Inflammatory macrophage (primary cell): ENCODE measurements at places on chromosomes 2 and 18.

DNA sequence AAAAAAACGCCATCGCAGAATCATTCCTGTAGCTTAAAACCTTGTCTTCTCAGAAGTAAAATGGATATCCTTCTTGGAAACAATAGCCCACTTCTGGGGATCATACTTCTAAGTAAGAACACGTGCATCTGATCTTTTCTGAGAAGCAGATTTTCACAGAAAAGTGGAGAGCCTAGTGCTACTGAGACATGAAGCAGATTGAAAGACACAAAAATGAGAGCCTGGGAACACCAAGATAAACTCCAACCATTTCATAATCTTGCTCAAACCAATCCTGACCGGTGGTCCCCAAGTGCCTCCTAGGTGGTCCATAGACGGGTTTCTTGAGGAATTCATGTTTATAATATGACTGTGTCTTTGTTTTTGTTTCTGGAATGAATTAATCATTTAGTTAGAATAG, 191.2 kb downstream of the IRS1 start:
- DNase-seq: no peak

DNA sequence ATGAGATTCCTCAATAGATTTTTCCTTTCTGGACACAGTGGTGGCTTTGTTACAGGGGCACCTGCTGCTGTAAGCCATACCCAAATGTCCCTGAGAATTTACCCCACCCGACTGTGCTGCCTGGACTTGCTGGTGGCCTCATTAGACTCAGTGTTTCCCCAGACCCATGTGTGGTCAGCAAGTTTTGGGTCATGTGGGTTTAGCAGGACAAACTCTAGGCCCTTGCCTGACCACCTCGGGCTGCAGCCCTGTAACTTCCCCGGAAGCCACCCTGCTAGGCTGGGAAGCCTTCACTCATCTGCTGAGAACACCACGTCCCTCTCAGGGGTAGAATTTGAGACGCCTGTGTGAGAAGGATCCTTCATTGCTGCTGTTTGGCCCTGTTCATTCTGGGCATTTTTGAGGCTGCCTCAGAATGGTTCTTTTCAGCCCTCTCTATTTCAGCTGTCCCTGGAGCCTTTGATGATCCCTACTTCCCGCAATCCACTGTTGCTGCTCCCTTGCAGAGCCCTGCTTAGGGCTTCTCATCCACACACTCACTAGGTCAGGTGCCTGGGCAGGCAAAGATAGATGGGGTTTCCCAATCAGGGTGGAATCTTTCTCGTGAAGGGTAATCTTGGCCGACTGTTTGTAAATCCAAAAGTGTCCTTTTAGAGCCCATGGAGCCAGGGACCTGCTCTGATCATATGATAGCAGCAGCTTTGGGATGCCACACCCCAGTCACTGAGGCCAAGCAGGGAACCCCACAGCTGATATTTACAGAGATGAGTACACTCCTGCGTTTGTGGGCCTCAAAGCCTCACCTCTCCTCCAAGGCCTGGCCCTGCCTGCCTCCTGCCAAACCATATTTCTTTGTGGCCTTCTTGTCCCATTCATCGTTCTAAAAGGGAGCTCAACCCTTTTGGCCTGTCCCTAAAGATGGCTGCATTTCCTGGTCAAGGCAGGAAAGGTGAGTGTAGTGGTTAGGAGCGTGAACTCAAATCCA, 6.7 kb downstream of the EHD3 start:
- no peak for DNase-seq

GRCh38 chr2:59779571-59779970, 773.9 kb downstream of the BCL11A start:
- no peak for DNase-seq

DNA sequence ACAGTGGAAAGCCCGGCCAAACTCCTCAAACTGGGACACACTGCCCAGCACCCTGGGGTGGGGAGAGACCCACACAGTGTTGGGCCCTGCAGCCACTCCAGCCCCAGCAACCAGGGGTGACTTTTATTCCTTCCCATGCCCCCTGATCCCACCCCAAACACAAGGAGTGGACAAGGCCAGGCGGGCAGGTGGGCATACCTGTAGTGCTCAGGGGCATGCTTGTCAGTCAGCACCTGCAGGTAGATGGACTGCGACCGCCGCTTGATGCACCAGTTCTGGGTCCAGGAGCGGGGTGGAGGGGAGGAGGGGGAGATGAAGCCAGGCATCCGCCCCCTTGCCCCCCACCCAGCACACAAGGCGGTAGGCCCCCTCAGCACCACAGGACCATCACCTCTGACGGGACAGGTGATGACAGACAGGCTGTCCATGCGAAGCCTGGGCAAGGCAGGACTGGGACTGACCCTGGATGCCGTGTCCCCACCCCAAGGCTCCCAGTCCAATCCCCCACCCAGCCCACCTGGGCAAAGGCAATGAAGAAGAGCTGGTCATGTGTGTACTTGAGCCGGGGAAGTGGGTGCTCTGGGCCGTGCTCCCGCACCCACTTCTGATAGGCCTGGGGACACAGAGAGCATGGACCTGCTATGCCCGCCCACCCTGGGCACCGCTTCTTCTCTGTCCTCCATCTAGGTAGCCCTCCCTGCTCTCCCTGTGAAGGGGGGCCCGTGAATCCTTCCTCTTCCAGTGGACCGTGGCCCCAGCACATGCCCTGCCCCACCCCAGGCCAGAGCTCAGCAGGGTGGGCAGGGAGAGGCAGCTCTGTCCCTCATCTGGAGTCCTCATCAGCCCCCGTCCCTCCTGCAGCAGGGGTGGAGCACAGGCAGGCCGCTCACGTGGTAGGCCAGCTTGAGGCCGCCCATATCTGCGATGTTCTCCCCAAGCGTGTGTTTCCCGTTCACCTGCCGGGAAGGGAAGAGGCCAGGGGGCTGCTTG, 7.1 kb downstream of the ECEL1 start:
- no peak for DNase-seq

GRCh38 chr2:143906850-143907249, 613.1 kb downstream of the ZEB2 start:
- no peak for DNase-seq

GRCh38 chr2:75892490-75892889, 181.8 kb upstream of the GCFC2 start:
- no peak for DNase-seq

GRCh38 chr18:59704146-59704545, 6.9 kb upstream of the CCBE1 start:
- no peak for DNase-seq

GRCh38 chr2:158184001-158184400, 82.3 kb downstream of the UPP2 start:
- no peak for DNase-seq

GRCh38 chr2:181891258-181891965, at the start of gene ITPRID2:
Gene ITPRID2 (plus strand): TSS chr2:181891730. CDS start chr2:181892067, 337 bp downstream.
- DNase-seq: peak; percentile 95

- peak; percentile 96 for DNase-seq
Measured at GRCh38 chr2:68828887-68829708, 42.1 kb downstream of the BMP10 start.

DNA sequence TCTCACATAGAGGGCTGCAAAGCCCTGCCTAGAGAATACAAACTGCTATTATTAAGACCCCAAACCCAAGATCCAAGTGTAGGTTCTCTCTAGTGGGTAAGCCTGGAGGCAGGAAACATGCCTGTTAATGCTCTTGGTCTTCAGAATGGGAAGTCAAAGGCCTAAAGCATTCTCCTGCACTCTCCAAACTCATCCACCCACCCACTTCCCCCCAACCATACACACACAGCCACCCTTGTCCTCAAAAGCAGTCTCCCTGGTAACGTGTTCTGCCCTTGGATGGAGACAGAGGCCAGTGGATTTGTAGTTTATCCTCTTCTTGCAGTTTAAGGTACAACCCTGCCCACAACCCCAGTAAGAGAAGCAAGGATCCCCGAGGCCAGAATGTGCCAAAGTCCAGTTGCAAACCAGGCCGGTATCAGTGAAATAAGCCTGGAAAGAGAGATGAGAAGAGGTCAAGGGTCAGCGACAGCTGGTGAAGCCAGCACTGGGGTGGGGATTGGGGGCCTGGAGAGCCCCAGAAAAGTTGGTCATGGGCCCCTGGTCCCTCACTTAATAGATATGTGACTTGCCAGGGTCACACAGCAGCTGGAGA, 23.0 kb downstream of the TMEM247 start:
- DNase-seq: peak; percentile 61

DNA sequence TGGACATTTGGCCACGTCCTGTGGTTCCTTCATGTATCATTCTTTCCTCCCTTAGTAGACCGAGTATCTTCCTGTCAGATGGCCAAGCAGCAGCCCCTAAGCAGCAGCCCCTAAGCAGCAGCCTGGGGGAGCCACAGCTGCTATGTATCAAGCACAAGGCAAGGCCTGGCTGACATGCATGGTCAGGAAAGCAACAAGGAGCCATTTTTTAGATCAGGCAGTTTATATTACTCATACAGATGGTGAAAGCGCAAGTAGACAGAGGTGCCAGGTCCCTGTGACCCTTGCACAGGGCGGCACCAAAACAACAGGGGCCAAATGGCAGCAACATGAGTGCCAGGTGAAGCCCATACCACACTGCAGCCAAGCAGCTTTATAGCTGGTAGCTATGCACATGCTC, 22.1 kb downstream of the CHCHD5 start:
- no peak for DNase-seq

GRCh38 chr18:3972291-3972930, 482.7 kb downstream of the DLGAP1 start:
- no peak for DNase-seq

DNA sequence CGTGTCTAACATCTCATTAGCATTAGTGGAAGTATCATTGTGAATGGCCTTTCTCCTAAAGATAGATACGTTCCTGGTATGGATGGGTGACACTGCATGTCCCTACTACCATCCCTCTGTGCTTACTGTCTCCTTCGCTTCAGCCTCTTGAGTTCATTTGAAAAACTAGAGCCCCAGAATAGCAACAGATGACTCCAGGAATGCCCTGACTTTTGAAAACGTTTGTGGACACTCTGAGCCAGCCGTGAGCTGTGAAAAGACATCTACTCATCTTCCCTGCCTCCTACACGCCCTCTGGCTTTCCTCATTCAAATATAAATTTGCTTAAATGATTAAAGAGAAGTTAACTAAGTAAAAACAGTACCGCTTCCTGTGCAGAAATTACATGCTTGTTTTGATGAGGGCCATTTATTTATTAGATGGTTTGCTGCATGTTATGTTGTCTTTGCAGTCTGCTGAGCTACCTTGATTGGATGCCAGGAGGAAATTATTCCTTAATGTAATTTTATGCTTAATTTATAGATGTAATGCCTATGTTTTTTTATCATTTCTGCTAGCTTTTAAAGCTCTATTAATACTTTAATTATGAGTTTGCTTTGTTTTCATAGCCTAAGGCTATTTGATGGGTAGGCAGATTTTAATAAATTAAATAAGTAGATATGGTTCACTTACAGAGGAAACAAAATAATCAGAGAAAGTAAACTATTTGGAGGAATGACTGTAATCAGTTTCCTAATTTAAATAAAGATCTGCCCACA, 32.1 kb upstream of the MYO3B start:
- DNase-seq: no peak

DNA sequence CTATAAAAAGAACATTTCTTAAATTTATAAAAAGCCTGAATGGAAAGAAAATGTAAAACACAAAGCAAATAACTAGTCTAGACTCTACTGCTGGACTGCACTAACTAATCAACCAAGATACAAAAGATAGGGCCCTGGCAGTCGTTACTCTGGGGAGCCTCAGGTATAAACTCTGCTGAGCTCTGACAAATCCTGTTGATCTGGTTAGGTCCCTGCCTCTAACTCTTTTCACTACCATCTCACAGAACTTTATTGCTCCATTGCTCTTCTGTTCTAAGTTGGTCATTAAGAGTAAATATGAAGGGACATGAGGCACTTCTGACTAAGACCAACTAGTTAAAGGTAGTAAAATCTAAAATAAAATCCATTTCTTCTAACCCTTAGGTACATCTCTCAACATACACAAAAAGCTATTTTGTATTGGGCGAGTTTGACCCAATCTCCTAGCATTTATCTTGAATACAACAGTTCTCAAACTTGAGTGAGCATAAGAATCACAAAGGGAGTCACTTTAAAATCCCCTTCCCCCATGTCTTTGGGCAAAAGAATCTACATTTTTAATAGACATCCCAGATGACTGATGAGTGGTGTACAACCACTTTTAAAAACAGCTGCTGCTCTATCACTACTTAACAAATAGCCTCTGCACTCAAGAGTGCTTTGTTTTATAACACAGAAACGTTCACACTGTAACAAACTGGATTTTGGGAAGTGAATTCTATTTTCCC, 2.5 kb downstream of the CHN1 start:
- no peak for DNase-seq

DNA sequence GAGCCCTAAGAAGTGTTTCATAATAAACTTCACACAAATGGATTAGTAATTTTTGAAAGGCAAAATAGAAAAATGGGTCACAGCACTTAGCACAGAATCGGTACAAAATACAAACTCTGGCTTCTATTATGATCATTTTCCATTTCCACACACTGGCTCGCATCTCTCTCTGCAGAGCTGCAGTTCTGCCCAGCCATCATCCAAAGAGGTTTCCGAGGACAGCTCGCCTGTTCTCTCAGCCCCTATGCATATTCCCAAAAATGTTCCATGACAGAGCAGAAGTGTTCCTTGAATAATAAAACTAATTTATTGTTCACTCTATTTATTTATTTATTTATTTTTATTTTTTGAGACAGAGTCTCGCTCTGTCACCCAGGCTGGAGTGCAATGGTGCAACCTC, 115.6 kb downstream of the AP1S3 start:
- DNase-seq: no peak

DNA sequence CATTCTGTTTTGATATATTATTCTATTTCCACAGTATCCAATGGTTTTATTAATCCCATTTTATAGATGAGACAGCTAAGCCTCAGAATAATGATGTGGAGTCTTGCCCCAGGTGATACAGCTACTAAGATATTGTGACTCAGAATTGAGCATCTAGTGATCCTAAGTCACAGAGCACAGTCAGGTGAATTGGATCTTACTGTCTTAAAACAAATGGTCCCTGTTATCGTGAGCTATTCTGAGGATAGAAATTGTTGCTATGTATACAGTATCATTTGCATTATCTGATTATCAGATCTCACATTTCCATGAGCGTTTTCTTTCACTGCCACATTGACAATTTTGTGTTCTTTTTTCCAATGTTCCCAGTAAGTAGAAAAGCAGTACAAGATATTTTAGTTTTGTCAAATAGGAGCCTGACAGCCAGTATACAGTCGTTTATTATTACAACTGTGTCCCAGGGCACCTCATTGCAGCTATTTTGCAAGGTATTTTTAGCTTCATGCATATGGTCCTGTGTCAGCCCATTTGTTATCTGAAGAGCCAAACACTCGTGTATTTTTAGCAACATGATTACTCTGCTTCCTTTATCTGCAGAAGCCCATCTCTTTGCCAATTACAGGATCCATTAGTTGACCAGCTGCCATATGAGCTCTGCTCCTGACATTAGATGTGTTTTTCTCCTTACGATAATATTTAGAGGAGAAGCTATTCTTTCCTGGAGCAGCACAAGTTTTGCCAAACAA, 25.1 kb upstream of the SGPP2 start:
- no peak for DNase-seq

- peak; percentile 15 for DNase-seq
Measured at GRCh38 chr2:11187731-11188130, 32.5 kb downstream of the SLC66A3 start.

GRCh38 chr18:54052259-54052658, 172.2 kb downstream of the MBD2 start:
- DNase-seq: no peak

GRCh38 chr2:151297882-151298281, 8.4 kb upstream of the NMI start:
- peak; percentile 64 for DNase-seq
